Stimulated activated CD8-positive, alpha-beta memory T cell treated with anti-CD3 and anti-CD28 coated beads, Interleukin-7, amount 100 ng/mL, for 24 hours (primary cell): ENCODE measurements at places on chromosomes 7 and 10.

DNA sequence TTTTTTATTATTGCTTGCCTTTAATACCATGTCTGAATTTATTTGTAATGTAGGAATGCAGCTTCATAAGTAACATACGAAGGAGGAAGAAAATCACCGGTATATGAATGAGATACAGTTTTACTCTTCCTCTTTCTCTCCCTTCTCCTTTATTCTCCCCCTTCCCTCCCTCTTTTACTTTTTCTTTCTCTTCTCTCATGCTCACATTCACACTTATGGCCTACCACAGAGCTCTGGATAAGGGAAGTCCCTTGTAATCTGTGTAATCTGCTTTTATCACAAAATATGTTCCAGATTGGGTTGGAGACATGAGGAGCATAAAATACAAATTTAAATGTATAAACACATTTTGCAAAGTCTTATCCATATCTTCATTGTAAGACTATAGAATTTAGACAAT is 59.4 kb downstream of the MDFIC start:
- no peak for DNase-seq

DNA sequence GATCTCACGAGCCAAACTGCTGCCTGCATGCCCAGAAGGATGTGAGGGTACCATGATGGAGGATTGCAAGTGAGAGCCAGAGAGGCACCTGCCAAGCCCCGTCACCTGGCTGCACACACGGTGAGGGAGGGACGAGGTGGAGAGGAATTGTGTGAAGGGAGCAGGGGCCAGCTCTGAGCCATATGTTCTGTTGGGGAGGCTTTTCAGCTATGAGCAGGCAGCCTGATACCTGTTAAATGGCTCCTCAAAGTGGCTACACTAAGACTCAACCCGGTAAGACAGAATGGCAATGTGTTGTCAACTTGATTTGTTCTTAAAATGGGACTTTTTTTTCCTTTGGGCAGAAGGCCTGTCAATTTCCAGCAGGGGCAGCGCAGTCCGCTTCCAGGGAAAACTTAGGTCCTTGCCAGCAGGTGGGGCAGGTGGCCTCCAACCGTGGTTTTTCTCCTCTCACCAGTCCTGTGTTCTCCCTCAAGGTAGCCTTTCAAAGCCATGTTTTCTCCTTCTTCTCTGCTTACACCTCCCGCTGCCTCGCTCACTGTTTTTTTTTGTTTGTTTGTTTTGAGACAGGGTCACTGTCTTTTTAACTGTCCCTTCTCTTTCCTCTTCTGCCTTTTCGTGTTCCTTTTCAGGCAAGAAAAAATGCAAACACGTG is 57.7 kb upstream of the ZNRF2 start:
- no peak for DNase-seq

DNA sequence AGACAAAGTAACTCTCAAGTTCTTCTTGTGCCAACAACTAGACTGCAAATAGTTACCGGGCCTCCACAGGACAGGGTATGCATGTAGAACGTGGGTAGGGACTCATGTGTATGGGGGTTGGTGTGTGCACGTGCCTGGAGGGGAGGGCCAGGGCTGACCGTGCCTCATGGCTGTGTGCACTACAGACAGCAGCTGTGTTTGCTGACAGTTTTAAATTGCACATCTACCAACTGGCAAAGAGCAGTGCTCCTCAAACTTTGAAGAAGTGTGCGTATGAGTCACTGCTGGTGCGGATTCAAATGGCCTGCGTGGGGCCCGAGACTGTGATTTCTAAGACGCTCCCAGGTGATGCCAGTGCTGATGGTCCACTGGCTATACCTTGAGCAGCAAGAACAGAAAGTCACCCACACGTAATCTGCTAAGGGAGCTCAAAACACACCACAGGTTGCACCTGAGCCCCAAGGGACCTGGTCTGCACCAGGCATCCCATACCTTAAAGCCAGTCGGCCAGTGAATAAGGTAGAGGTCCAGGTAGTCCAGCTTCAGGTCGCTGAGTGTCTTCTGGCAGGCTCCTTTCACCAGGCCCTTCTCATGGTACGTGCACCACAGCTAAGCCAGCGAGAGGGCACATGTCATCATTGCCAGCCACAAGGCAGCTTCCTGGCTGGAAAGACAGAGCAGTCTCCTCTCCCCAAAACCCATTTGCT is 8.5 kb downstream of the AKR1B1 start:
- no peak for DNase-seq

GRCh38 chr10:124539935-124540641 is 78.5 kb downstream of the LHPP start:
- DNase-seq = peak; percentile 44

- no peak for DNase-seq
Observed at GRCh38 chr7:79091011-79091410, 362.5 kb downstream of the MAGI2 start.

GRCh38 chr10:48896756-48897440 is 42.7 kb downstream of the LRRC18 start:
- no peak for DNase-seq

GRCh38 chr10:44402465-44403195 is 17.7 kb upstream of the CXCL12 start:
- no peak for DNase-seq

- no peak for DNase-seq
Observed at GRCh38 chr10:108421266-108421665, 1256.8 kb upstream of the SORCS1 start.

DNA sequence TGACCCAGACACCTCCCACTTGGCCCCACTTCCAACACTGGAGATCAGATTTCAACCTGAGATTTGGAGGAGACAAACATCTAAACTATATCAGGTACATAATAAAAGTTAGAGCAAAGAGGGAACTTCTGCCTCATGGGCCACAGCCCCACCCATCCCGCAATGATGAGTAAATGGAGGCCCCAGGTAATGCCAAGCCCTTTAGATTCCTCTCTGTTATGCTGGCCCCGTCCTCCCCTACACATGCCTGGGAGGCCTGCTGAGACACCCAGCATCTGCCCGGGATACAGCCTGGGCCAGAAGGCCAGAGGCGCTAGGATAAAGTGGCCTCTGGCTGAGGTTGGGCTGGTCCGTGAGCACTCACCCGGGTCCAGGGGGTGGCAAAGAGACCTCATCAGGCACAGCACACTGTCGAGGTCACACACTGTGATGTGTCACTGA is 185.5 kb upstream of the SH2B2 start:
- no peak for DNase-seq

DNA sequence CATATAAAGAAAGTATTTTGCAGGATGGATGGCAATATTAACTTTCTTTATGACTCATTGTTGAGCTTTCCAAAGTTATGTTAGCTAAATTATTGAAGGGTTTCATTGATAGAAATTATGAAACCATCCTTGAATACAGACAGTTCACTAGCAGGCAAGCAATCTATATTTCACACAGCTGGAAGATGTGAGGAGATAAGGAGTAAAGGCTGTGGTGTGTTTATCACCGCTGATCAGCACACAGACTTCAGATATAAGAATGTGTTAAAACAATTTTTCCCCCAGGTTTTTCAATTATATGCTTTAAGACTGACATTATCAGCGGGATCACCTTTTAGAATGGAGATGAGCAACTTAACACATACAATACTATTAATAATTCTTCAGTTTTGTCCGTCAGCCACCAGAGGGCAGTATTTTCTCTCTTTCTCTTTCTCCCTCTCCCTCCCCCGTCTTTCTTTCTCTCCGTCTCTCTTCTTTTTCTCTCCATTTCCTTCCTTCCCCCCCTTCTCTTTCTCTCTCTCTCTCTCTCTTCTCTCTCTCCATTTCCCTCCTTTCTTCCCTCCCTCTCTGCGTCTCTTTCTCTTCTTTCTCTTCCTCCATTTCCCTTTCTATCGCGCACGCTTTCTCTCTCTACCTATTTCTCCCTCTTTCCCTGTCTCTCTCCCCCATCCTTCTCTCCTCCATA is 62.9 kb upstream of the FAM171A1 start:
- no peak for DNase-seq

DNA sequence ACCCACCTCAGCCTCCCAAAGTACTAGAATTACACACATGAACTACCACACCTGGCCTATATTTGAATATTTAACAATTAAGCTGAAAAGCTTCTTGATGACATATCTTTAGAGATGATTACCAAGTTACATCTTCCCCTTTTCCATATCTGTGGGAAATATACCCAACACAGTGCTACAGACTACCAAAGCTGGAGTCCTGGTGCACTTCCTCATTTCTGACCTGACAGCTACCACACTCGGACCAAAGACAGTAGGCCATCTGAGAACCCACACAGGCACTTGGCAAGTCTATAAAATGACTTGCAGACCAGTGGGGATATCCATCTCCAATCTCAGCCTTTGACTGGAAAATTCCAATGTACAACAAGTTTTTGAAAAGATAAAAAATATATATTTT is 270.4 kb upstream of the KLF14 start:
- DNase-seq = no peak

GRCh38 chr10:128186959-128187787 is 61.0 kb upstream of the MKI67 start:
- no peak for DNase-seq

GRCh38 chr10:22959950-22960349 is 32.1 kb downstream of the ARMC3 start:
- no peak for DNase-seq

GRCh38 chr10:124743191-124744101 is 732 bp downstream of the FAM53B start:
- DNase-seq = no peak

GRCh38 chr10:120115959-120116358 is 223.4 kb downstream of the SEC23IP start:
- DNase-seq = no peak

DNA sequence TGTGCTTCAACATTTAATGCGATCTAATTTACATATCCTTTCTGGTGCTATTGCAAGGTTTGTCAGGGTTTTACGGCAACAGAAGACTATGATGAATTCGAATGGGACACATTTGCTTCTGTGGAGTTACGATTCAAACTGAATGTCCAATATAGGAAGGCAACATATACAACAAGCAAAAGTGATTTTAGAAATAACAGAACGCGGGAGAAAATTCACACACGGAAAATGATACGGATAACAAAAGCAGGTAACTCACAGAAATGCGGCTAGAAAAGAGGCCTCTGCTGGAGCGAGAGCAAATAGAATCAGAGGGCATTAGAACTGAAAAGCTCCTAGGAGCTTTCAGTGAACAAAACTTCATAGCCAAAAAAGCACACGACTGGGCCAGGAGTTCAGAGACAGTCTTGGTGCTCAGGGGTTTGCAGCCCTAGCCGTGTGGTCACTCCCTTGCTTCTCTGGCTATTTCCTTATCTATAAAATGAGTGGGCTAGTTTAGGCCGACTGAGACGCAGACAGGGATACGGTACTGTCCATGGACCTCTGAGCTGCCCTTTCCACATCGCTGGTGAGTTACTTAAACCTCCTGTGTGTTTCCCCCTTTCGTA is 557 bp upstream of the TAX1BP1 start:
- no peak for DNase-seq

- no peak for DNase-seq
Observed at GRCh38 chr10:119290301-119291048, 83.1 kb downstream of the GRK5 start.

- DNase-seq = no peak
Observed at GRCh38 chr10:817371-817770, 114.1 kb downstream of the LARP4B start.

GRCh38 chr10:97800474-97800873 is 28.7 kb upstream of the SFRP5 start:
- no peak for DNase-seq

GRCh38 chr7:140541513-140542227 is 62.4 kb upstream of the MKRN1 start:
- no peak for DNase-seq

DNA sequence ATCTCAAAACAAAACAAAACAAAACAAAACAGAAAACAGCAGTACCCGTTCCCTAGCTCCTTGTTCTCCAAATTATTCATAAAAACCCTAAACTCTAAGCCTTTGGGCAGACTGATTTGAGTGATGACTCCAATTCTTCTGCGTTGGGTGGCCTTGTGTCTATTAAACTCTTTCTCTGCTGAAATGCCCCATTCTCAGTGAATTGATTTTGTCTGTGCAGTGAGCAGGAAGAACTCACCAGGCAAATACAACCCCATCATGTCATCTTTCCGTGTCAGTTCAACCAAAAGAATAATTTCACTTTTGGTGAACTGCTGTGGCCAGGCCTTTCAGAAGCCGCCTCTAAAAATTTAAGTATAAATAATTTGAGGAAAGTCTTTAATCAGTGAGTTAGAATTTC is 18.5 kb upstream of the TSPAN13 start:
- DNase-seq = no peak

DNA sequence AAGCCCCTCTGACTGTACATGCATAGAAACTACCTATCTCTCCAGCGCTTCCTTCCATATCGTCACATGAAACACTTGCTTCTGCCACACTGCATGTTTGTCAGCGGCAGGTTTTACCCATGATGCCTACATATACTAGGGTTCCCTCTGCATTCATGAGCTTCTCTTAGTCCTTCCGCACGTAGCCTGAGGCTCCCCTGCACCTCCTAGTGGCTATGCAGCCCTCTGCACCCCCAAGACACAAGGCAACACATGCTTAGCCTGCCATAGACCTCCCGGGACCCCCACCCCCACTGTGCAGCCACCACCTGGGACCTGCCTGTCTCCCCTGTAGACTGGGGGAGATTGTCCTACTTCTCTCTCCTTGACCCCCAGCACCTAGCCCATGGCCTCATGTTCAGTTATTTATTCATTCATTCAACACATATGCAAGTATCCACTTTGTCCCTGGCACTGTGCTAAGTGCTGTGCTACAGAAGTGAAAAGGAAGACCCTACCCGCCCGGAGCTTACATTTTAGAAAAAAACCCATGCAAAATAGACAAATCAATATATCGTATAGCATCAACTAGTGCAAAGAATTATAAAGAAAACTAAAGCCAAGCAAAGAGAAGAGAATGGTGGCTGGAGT is 23.5 kb downstream of the TMEM273 start:
- DNase-seq = no peak

- no peak for DNase-seq
Observed at GRCh38 chr7:45132708-45133320, 21.3 kb upstream of the TBRG4 start.

DNA sequence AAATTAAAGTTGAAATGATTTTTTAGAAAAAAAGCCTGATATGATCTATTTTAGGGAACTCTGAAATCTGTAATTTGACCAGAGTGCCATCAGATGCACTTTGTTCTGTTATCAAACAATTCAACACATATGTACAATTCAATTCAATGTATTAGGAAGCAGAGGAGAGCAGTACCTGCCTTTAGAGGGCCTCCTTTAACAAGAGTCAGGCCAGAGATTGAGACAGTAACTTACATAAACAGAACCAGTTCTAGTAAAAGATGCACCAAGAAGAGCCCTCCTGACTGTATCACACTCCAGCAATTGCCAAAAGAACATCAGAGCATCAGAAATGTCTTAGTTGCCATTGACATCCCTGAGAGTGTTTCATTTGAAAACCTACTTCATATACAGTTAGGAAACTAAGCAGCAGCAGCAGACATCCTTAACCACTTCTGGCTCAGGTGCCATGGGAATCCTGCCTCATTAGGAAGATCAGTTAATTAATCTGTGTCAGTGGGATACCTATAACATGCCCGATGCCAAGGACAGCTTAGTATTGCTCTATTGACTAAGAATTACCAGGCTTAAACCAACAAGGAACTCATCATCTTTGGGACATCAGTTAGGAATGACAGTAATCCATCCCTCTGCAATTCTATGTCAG is 1222.6 kb upstream of the LRRN3 start:
- no peak for DNase-seq

GRCh38 chr10:33334805-33335550 is 511 bp upstream of the NRP1 start:
- no peak for DNase-seq
